Adrenal gland (tissue), 19 donors: ENCODE measurements at places on chromosomes 4 and X. TPM values are rescaled to one million over a fixed set of nuclear protein-coding genes. Genes with fewer than 3 reads are reported as not detected.
A peak's percentile ranks its signal among the peaks of the same experiment; 100 is the strongest.

GRCh38 chr4:140996766-140997165 lies 136.5 kb downstream of the RNF150 start:
- DNase-seq, result no peak
- H3K27ac ChIP-seq, result no peak overlapping the region
- H3K4me3 ChIP-seq, result no peak overlapping the region
- H3K27me3 ChIP-seq, result no peaks in the 10 kb centered on the region

GRCh38 chrX:71282514-71283402 lies 677 bp upstream of the NONO start:
- H3K36me3 ChIP-seq, result no peaks in the 10 kb centered on the region
- peak overlapping the region; percentile 92 for H3K27ac ChIP-seq
- peaks cover 4% of the 10 kb centered on the region for H3K4me1 ChIP-seq
- no peak for DNase-seq

- H3K36me3 ChIP-seq, result no peaks in the 10 kb centered on the region
- H3K27ac ChIP-seq, result no peak overlapping the region
- H3K27me3 ChIP-seq, result no peaks in the 10 kb centered on the region
- H3K4me1 ChIP-seq, result no peaks in the 10 kb centered on the region
These were observed 13.7 kb downstream of the CLRN2 start for GRCh38 chr4:17528551-17529165.

GRCh38 chrX:49762175-49762720 lies 66.5 kb upstream of the PAGE1 start:
- H3K4me1 ChIP-seq, result no peaks in the 10 kb centered on the region
- no peak overlapping the region for H3K27ac ChIP-seq
- H3K36me3 ChIP-seq, result no peaks in the 10 kb centered on the region
- no peak for DNase-seq

GRCh38 chr4:185576962-185577950 lies 41.9 kb upstream of the PDLIM3 start:
- no peak overlapping the region for H3K4me3 ChIP-seq
- no peaks in the 10 kb centered on the region for H3K36me3 ChIP-seq
- H3K4me1 ChIP-seq, result no peaks in the 10 kb centered on the region
- H3K27me3 ChIP-seq, result no peaks in the 10 kb centered on the region
- no peak overlapping the region for H3K27ac ChIP-seq
- no peak for DNase-seq

DNA sequence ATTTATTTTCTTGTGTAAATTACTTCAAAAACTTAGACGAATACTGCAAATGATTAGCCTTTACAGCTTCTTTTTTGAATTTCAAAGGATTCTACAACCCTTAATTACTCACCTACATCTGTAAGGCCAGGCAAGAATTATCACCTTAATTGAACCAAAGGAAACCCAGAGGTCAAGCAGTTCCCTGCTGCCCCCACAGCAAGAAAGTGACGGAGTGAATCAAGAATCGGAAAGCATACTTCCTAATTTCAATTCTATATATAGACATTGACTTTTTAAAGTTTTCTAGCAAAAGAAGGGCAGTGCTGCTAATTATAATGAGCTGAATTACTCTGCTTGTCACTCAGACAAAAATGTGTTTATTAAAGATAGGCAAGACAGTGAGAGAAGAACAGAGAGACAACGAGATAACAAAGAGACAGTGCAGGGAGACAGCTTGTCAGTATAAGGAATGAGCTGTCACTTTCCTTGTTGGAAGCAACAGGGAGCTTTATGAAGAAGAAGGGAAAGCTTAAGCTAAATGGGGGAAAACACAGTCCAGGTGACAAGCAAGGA lies 47.5 kb upstream of the SPANXN4 start:
- H3K27me3 ChIP-seq, result no peaks in the 10 kb centered on the region
- H3K4me1 ChIP-seq, result no peaks in the 10 kb centered on the region
- H3K27ac ChIP-seq, result no peak overlapping the region
- no peak overlapping the region for H3K4me3 ChIP-seq
- no peaks in the 10 kb centered on the region for H3K36me3 ChIP-seq
- DNase-seq, result no peak

- DNase-seq, result no peak
- no peaks in the 10 kb centered on the region for H3K36me3 ChIP-seq
- H3K27me3 ChIP-seq, result no peaks in the 10 kb centered on the region
These were observed 11.2 kb upstream of the SPARCL1 start for GRCh38 chr4:87540146-87541058.

- no peak for DNase-seq
- H3K27me3 ChIP-seq, result peaks cover 4% of the 10 kb centered on the region
- no peaks in the 10 kb centered on the region for H3K36me3 ChIP-seq
- H3K27ac ChIP-seq, result no peak overlapping the region
- H3K4me3 ChIP-seq, result no peak overlapping the region
These were observed 104.7 kb upstream of the SMIM10 start for GRCh38 chrX:134886002-134886596.

GRCh38 chrX:110920991-110921390 lies 125.4 kb upstream of the CHRDL1 start:
- H3K4me3 ChIP-seq, result no peak overlapping the region
- no peaks in the 10 kb centered on the region for H3K36me3 ChIP-seq
- no peaks in the 10 kb centered on the region for H3K27me3 ChIP-seq
- DNase-seq, result no peak

DNA sequence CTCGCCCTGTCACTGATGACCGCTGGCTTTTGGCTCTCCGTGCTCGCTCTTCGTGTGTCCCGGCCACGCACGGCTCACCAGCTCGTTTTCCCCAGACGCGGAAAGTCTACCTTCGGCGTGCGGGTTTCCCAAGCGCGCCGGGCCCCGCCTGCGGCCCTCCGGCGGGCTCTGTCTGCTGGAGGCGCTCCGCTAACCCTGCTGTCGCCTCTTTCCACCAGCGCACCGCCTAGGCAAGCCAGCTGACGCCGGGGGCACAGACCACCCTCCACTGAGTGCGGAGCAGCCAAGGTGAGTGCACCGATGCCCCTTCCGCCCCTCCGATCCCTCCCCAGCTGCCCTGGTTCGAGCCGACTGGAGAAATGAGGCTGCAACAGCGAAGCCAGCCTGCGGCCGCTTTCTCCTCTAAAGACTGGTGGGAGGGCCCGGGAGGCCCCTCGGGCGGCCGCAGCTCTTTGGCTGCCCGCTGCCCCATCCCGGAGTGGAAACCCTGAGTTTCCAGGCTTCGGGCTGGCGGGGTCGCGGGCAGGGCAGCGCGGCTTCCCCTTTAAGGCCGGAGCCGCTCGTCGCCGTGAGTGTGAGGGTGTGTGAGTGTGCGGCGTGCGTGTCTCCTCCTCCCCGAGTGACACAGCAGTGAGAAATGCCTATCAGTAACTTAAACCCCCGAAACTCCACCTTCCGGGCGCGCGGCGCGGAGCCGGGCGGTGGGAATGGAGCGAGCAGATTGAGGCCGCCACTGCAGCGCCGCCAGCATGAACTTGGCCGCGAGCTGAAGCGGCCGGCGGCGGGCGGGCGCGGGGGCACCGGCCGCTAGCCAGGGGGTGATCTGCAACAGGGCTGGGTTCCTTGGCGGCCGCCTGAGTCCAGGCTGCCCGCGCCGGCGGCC lies at the start of gene MAMLD1:
MAMLD1 (plus strand) TSS at position 719 of the 883 bp plus-strand sequence. CDS start 82,200 bp downstream, outside the sequence.
- H3K27me3 ChIP-seq, result no peaks in the 10 kb centered on the region
- peak within 1 kb of the TSS; percentile 91 for H3K27ac ChIP-seq
- no peaks in the 10 kb centered on the region for H3K36me3 ChIP-seq
- no peaks in the 10 kb centered on the region for H3K4me1 ChIP-seq
- peak within 1 kb of the TSS; percentile 63 for H3K4me3 ChIP-seq
- DNase-seq, result peak; percentile 86

DNA sequence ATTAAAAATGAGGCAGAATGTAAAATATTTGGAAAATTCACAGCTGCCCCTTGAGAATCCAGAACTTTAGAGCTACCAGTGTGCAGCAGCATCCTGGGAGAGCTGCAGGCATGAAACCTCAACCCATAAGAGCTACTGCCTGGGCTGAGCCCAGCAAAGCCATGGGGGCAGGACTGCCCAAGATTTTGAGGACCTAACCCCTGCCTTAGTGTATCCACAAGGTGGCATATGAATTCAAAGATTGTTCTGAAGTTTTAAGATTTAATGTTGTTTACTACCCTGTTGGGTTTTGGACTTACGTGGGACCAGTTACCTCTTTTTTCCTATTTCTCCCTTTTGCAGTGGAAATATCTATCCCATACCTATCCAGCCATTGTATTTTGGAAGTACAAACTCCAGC lies 26.4 kb downstream of the CASP6 start:
- no peak for DNase-seq
- no peak overlapping the region for H3K27ac ChIP-seq
- no peak overlapping the region for H3K4me3 ChIP-seq

- H3K4me3 ChIP-seq, result no peak overlapping the region
- no peaks in the 10 kb centered on the region for H3K4me1 ChIP-seq
- no peaks in the 10 kb centered on the region for H3K27me3 ChIP-seq
- no peaks in the 10 kb centered on the region for H3K36me3 ChIP-seq
- H3K27ac ChIP-seq, result no peak overlapping the region
These were observed 259.2 kb downstream of the GPC3 start for GRCh38 chrX:133726211-133726630.

DNA sequence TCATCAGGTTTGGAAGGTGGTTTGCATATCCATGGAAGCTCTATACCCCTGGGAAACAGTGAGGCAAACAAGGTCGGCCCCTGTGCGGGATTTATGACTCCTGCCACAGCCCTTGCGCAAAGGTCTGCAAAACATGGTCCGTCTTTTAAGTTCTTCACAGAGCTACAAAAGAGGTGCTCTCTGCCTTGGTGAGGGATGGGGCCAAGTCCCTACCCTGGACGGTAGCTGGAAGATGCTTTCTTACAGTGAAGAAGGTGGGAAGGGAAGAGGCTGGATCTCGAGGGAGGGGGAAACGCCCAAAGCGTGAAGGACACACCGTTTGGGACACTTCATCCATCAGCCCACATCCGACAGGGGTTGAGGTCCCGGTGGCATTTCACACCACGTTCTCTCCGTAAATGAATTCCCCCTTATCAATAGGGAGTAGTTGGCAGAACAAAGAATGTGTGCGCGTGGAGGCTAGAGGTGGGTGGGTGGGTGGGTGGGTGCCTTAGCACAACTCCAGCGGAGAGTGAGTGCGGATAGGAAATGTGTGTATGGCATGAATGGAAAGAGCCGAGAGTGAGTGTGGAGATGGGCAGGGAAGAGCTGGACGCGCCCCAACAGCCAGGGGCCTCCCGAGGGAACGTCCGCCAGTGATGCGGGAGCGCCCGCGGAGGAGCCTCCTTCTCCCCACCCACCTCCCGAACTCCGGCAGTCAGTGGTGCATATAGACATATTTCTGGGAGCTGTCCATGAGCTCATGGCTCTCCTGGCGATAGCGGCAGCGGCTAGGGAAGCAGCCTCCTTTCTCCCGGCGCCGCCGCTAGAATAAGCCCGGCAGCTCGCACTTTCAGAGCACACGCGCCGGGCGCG lies 68.3 kb downstream of the LARP7 start:
- no peak overlapping the region for H3K27ac ChIP-seq
- H3K27me3 ChIP-seq, result no peaks in the 10 kb centered on the region
- peak overlapping the region; percentile 53 for H3K4me3 ChIP-seq
- DNase-seq, result peak; percentile 79

GRCh38 chrX:154096140-154097002 lies 1.1 kb downstream of the MECP2 start:
- H3K4me3 ChIP-seq, result peak overlapping the region; percentile 54
- H3K27me3 ChIP-seq, result peaks cover 4% of the 10 kb centered on the region
- H3K4me1 ChIP-seq, result peaks cover 20% of the 10 kb centered on the region
- H3K27ac ChIP-seq, result peak overlapping the region; percentile 64
- no peaks in the 10 kb centered on the region for H3K36me3 ChIP-seq

- no peak overlapping the region for H3K4me3 ChIP-seq
- H3K27ac ChIP-seq, result no peak overlapping the region
- H3K4me1 ChIP-seq, result no peaks in the 10 kb centered on the region
These were observed 175.8 kb upstream of the TECRL start for GRCh38 chr4:64584981-64585557.

DNA sequence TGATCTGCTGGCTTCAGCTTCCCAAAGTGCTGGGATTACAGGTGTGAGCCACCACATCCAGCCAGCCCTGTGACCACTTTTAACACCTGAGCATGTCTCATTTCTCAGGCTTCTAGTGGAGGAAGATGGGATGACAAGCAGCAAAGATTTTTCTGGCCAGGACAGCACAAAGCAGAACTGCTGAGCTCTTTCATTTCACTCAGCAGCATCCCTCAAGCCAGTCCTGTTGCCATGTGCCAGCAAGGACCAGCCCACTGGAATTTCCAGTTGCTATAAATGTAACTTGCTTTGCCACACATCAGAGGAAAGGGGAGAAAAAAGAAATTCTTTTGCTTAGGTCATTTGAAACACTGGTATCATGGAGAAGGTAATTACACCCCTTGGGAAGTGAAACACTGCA lies 75.9 kb downstream of the SLC9A7 start:
- H3K27ac ChIP-seq, result no peak overlapping the region
- H3K4me1 ChIP-seq, result no peaks in the 10 kb centered on the region
- H3K27me3 ChIP-seq, result peaks cover 3% of the 10 kb centered on the region
- no peak for DNase-seq
- no peak overlapping the region for H3K4me3 ChIP-seq

GRCh38 chr4:124743711-124744110 lies 31.2 kb upstream of the ANKRD50 start:
- no peak for DNase-seq
- no peak overlapping the region for H3K4me3 ChIP-seq
- no peaks in the 10 kb centered on the region for H3K27me3 ChIP-seq

GRCh38 chr4:109429545-109429944 lies 4.1 kb upstream of the SEC24B start:
- H3K27me3 ChIP-seq, result no peaks in the 10 kb centered on the region
- no peak for DNase-seq
- no peaks in the 10 kb centered on the region for H3K36me3 ChIP-seq
- peaks cover 12% of the 10 kb centered on the region for H3K4me1 ChIP-seq
- H3K27ac ChIP-seq, result no peak overlapping the region

- H3K27me3 ChIP-seq, result no peaks in the 10 kb centered on the region
- no peak overlapping the region for H3K27ac ChIP-seq
- no peaks in the 10 kb centered on the region for H3K36me3 ChIP-seq
- no peak for DNase-seq
- no peaks in the 10 kb centered on the region for H3K4me1 ChIP-seq
- H3K4me3 ChIP-seq, result no peak overlapping the region
These were observed 14.8 kb downstream of the ELOVL6 start for GRCh38 chr4:110183643-110184042.

DNA sequence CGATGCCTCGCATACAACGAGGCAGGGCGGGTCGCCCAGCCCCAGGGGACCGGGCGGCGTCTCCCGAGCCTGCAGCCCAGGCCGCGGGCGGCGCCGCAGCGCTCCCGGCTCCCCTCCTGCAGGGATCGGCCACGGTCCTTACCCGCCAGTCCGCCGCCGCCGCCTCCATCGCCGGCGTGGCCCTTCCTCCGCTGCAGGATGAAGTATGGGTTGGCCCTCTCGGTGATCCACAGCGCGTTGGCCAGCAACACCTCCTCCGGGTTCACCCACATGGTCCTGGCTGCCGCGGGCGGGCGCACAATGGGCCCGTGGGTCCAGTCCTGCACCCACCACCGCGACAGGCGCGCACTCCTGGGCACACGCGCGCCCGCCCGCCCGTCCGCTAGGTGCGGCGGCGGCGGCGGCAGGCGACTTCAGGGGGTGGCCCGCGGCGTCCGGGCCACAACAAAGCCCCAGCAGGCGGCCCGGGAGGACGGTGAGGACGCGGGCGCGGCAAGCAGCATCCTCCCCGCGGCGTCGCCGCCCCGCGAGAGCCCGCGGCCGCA lies 339 bp downstream of the TBC1D9 start:
- H3K27ac ChIP-seq, result peak overlapping the region; percentile 75
- no peaks in the 10 kb centered on the region for H3K36me3 ChIP-seq
- peak overlapping the region; percentile 50 for H3K4me3 ChIP-seq
- peaks cover 17% of the 10 kb centered on the region for H3K4me1 ChIP-seq
- no peaks in the 10 kb centered on the region for H3K27me3 ChIP-seq

The TNIP3 gene
- total RNA-seq, result 0.26 TPM

The PCSK1N gene
- total RNA-seq, result 0.97 TPM

The PABPC1L2B gene
- total RNA-seq, result not detected

The RAB41 gene
- total RNA-seq, result not detected

The VEGFC gene
- total RNA-seq, result 16.3 TPM

The TBC1D8B gene
- total RNA-seq, result 40.5 TPM

The AADAT gene
- total RNA-seq, result 1.3 TPM

The GAB3 gene
- total RNA-seq, result 4.0 TPM

The PF4V1 gene
- not detected for total RNA-seq
